Right renal pelvis (tissue), 4 donors: ENCODE measurements at places on chromosomes 12 and 14. TPM values are rescaled to one million over a fixed set of nuclear protein-coding genes. Genes with fewer than 3 reads are reported as not detected.

Gene CSRP2
- 102 TPM for polyA plus RNA-seq

Gene IAPP
- polyA plus RNA-seq, result not detected

Gene DLK1
- polyA plus RNA-seq, result 5.1 TPM

- DNase-seq, result no peak
Observed at GRCh38 chr12:93245543-93245942, 132.2 kb upstream of the NUDT4 start.

Gene SLC24A4
- 0.16 TPM for polyA plus RNA-seq

DNA sequence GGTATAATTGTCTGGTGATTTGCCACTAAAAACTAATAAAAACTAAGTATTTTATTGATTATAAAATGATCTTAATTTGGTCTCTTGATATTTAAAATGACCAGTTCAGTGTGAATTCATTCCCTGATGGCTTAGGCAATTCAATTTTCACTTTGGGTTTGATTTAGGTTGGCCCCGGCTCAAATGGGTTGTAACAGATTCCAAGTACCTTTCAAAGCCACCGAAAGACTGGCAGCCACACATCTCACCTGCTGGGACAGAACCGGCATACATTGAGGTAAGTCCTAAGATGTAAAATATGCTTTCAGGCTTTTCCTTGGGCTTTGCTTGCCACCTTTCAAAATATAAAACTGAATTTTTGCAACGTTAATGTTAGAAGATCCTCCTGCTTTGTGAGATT lies 77.5 kb upstream of the ATF1 start:
- DNase-seq, result no peak

Gene GLIPR1L1
- polyA plus RNA-seq, result 0.36 TPM

- DNase-seq, result no peak
Observed at GRCh38 chr12:21526053-21526452, at the start of gene SPX. Gene SPX (plus strand): TSS chr12:21526296. CDS start chr12:21526473, 177 bp downstream.

Gene CNTN1
- 49.4 TPM for polyA plus RNA-seq

- DNase-seq, result no peak
Observed at GRCh38 chr12:48390026-48390425, 39.3 kb upstream of the ZNF641 start.

Gene GPRC5A
- 9.6 TPM for polyA plus RNA-seq

DNA sequence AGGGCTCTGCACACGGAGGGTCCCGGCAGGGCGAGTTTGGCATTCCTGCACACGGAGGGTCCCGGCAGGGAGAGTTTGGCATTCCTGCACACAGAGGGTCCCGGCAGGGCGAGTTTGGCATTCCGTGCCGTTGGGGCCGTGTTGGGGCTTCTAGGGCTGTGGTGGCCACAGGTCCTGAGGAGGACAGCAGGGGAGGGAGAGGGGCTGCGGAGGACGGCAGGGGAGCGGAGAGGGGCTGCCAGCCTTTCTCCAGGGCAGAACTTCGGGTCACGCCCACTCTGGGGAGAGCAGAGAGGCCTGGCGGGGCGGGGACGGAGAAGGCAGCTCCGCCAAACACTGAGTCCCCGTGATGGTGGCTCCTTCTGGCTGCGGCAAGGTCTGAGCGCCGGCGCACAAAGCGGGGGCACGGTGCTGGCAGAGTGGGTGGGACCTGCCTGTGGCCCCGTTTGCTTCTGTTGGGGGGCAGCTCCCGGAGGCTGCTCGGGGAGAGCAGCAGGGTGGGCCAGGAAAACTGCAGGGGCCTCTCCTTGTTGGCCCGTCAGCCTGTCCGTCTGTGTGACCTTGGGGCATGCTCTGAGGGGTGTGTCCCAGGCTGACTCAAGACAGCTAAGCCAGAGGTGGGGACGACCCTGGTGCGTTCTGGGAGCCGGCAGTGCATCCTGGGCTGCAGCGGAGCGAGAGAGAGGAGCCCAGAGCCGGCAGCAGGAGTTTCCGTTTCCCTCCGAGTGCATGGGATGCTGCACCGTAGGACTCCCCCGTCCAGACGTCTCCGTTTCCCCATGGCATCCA lies 60.2 kb downstream of the LRCOL1 start:
- no peak for DNase-seq

DNA sequence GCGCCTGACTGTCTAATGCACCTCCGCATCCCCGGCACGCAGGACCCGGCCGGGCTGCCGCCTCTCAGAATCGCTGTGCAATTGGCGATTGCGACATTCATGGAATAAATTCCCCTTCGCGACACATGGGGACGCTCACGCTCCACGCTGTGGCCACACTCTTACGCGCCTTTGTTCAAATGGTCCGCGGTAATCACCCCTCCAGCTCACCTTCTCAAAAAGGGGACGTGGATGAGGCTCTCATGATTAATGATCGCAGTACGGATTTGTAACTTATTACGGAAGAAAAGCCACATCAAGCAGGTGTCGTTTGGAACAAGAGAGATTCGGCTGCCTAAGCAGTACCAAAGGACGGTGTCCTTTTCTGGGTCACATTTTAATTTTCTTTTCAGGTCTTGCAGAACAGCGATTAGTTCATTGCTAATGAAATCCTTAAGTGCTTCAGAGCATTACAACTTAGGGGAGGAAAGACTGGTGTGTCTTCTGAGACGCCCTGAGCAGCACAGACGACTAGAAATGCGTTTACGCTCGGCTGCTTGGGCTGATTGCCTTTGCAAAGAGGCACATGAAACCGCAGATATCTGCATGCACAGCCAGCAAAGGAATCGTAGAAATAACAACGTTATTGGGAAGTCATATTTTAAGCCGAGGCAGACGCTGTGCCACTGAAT lies 37.3 kb upstream of the ADGRD1 start:
- peak; percentile 58 for DNase-seq

- peak; percentile 72 for DNase-seq
Observed at GRCh38 chr14:75561013-75561432, 17.4 kb upstream of the FLVCR2 start.

Gene SLC39A2
- polyA plus RNA-seq, result 2.1 TPM

DNA sequence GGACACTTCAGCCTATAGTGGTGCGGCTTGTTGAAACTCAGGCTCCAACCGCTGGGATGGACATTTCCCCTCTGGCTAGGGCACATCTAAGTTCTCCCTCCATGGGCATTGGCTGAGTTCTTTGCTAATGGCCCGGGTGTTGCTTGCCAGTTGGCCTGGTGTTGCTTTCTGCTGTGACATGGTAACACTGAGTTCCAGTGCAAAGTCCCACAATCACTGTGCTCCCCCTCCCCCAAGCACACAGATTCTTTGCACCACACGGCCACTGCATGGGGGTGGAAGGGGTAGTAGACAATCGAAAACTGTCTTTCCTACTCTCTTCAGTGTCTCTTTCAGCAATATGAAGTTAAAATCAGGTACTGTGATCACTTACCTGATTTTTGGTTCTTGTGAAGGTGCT lies 308.2 kb downstream of the FUT8 start:
- no peak for DNase-seq

DNA sequence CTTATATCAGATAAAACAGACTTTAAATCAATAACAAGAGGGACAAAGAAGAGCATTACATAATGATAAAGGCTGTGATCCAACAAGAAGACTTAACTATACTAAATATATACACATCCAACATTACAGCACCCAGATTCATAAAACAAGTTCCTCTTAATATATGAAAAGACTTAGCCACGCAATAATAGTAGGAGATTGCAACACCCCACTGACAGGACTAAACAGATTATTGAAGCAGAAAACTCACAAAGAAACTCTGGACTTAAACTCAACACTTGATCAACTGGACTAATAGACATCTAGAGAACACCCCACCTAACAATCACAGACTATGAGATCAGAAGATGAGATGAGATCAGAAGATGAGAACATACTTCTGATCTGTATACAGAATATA lies 5.7 kb upstream of the CLEC14A start:
- DNase-seq, result no peak

- no peak for DNase-seq
Observed at GRCh38 chr14:55077170-55078151, 26.0 kb downstream of the MAPK1IP1L start.

Gene KRT6B
- not detected for polyA plus RNA-seq

DNA sequence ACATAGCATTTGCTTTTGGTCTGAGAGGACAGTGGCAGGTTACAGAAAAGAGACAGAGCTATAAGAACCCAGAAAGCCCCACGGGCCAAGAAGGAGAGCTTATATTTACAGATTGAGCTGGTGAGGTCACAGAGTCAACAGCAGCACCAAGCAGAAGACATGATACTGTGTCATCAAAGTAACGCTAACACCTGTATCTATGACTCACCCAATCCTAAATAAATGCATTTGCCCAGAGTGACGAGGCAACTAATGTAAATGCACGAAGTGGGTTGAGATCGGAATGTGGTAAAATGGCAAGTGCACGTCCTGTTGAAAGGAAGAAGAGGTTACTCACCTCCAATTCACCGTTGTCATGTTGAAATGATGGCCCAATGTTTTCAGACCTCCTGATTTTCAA lies 6.7 kb upstream of the CD163L1 start:
- DNase-seq, result no peak

GRCh38 chr12:92506891-92507290 lies 195.9 kb upstream of the PLEKHG7 start:
- no peak for DNase-seq

Gene MYF5
- not detected for polyA plus RNA-seq
